KBM-7 (cell line): ENCODE measurements at places on chromosomes 3 and 15.
A peak's percentile ranks its signal among the peaks of the same experiment; 100 is the strongest.

GRCh38 chr15:43361313-43361903, 9.4 kb downstream of the ZSCAN29 start:
- no peak for DNase-seq

- no peak for DNase-seq
These were observed 276.7 kb downstream of the ZIC4 start for GRCh38 chr3:147129665-147130064.

- no peak for DNase-seq
These were observed 132.2 kb downstream of the ASB7 start for GRCh38 chr15:100734586-100734985.

- DNase-seq, result peak; percentile 21
These were observed 251.1 kb downstream of the TJP1 start for GRCh38 chr15:29570948-29571791.

GRCh38 chr15:33311312-33311971, 675 bp downstream of the RYR3 start:
- no peak for DNase-seq

DNA sequence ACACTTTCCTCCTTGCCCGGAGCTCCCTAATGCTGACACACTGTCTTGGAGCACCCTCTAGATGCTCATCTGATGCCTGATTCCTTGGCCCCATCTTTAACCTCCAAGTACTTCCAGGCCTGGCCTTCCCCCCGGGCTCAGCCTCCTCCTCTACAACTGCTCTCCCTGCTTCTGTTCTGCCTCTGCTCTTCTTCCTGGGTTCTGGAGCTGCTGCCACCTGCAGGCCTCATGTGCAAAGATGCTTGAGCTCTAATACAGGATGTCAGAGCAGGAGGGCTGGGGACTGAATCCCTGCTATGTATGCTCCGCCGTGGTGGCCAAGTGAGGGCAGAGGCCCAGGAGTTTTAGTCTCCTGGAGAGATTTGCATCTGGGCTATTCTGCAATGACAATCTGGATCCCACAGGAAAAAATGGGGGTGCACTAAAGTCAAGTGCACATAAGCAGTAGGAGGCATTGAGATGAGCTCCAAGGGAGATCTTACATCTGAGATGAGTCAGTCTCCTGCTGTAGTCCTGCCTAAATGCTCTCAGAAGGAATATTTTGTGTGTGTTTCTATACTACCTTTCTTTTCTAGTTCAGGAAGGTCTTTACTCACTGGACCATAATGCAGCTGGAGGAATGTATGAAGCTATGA, 296.3 kb downstream of the UACA start:
- peak; percentile 82 for DNase-seq

DNA sequence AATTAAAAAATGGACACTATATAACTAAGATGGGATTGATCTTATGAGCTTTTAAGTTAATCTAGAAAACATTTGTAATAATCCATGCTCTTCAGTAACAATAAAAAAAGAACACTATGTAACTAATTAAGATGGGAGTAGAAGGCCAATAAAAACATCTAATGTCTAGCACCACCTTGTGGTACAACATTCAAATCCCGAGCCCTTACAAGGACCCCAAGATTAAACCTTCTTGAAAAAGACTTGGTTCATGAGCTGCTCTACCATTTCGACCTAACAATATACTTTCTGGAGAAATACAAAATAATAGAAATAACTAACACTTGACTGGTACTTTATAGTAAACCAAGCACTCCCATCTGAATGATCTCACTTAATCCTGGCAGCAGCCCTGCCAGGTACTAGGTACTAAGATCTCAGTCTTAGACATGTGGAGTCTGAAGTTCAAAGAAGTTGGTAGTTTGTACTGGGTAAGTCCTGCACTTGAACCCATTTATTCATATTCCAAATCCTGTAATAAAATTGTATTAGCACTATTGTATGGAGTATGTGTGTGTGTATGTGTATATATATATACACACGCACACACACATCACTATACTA, 21.8 kb downstream of the METTL6 start:
- DNase-seq, result peak; percentile 66
